ENCODE measurements at places on chromosomes 11 and 22.

DNA sequence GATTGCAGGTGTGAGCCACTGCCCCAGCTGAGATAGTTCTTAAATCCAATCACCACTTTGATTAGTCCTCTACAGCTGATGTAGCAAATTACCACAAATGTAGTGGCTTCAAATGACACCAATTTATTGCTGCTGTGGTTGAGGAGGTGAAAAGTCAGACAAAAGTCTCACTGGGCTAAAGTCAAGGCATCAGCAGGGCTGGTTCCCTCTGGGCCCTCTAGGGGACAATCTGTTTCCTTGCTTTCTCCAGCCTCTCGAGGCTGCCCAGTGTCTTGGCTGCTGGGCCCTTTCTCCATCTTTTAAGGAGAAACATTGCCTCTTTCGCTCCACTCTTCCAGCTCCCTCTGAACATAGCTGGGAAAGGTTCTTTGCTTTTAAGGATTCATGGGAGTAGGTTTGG, 50.5 kb upstream of the SHANK2 start:
- DNase-seq, result no peak

GRCh38 chr11:86461892-86462291, 87.2 kb downstream of the CCDC81 start:
- no peak for DNase-seq

- no peak for DNase-seq
These were observed 108.5 kb downstream of the PHF21B start for GRCh38 chr22:44901301-44901700.

GRCh38 chr22:26169315-26170111, at the start of gene SEZ6L:
Gene SEZ6L, plus strand, starts transcription at chr22:26169462. Its CDS starts 208 bp downstream, at chr22:26169670.
- peak; percentile 13 for DNase-seq

- DNase-seq, result no peak
These were observed 18.4 kb downstream of the DEUP1 start for GRCh38 chr11:93348930-93349329.

- no peak for DNase-seq
These were observed 37.7 kb downstream of the OR5P2 start for GRCh38 chr11:7759010-7759409.

DNA sequence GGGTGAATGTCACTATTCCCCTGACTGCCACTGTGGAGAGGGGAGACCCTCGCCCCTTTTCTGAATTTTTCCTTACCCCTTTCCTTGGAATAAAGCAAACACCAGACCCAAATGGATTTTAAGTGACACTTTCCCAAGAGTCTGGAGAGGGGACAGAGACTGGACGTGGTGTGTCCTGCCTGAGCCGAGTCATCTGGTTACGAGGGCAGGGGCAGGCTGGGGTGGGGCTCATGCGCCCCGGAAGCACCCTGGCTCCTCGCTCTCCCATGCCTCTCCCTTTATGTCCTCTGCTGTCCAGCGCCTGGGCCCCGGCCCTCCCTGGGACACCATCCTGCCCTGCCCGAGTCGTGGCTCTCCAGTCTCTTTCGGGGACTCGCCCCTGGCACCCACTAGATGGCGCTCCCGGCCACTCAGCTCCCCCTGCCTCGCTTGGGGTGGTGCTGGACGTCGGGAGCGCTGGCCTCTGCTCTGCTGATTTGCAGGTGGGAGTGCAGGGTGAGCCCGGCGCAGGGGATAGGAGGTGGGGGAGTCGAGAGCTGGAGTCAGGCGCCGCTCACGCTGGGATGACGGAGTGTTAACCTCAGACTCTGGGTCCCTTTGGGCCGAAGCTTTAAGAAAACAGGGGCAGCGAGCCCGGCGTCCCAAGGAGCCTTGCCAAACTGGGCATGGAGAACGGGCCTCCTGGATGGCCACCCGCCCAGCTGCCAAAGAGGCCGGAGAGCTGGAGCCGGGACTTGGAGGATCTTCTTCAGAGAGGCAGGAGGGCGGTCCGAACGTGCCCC, 89.8 kb downstream of the RPS6KA4 start:
- peak; percentile 62 for DNase-seq

DNA sequence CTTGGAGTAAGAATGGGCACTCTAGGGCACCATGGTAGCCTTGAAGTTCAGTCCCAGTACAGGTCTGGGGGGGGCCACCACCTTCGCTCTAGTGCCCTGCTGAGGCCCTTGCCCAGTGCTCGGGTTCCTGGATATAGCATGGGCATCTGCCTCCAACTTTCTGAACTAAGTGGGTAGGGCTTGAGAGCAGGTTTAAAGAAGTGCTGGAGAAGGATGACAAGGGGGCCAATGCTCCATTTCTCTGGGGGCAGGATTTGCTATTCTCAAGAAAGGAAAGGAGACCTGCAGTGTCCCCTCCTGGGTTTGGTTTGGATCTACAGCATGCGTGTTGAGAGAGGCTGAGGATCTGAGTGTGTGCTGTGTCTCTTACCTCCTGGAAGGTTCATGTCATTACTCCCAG, 82.2 kb upstream of the SUSD2 start:
- DNase-seq, result no peak

GRCh38 chr11:73234471-73235181, 16.5 kb downstream of the P2RY2 start:
- no peak for DNase-seq

DNA sequence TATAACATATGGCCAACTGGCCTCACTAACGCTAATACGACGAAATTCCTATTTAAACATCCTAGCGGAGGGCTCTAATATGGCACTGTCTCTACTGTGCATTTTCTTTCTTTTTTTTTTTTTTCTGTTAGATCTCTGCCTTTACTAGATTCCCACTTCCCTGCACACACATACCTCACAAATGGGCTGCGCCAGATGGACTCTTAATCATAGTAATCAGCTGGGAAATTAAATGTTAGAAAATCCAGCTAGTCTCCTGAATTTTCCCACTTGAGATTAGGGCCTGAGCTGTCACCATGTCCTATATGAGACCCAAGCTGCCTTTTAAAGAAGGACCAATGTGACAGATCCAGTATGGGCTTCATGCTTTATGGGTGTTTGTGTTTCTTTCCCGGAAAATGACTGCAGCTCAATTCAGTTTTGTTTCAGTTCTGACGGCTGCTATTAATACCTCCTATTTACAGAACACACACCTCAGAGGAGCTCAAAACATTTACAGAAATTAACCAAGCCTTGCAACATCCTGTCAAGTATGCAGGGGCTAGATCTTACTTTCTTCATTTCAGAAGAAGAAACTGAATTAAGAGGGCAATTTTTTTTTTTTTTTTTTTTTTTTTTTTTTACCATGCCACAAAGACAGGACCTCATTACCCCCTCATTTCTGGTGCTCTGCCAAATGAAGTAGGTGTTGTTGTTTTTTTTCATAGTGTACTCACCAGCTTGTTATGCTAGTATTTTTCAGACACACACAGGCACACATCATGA, 49.8 kb upstream of the BLID start:
- DNase-seq, result no peak

GRCh38 chr11:36945384-36945783, 347.3 kb upstream of the RAG2 start:
- no peak for DNase-seq

DNA sequence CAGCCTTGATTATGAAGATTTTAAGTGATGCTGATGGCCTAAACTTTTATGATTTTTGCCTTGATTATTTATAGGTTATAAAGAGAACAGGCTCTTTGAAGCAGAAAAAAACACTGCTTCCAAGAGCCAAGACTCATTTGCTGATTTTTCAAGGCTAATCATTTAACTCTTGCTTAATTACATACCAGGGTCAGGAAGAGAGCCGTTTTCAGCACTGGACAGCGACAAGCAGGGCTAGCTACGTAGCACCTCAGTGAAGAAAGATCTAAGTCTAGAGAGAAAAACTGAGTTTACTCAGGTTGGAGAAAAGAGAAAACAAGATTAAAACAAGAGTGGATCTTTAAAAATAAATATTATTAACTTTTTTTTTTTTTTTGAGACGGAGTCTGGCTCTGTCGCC, 615.4 kb upstream of the B3GAT1 start:
- DNase-seq, result no peak

DNA sequence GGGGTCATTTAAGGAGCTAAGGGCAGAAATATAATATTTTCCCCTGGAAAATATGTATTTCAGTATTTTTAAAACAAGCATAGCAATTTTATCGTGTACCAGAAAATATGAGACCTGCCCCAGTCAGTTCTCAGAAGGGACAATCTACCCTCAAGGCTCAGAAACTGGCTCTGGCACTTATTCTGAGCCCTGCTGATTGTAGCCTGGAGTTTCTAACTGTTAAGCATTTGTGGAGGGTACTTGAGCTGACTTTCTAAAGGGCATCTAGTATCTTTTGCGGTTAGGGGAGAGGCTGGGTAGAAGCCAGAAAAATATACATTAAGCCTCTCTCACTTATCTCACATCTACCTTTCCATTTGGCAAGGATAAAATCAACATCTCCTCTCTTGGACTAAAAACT, 71.3 kb upstream of the FSHB start:
- DNase-seq, result no peak

DNA sequence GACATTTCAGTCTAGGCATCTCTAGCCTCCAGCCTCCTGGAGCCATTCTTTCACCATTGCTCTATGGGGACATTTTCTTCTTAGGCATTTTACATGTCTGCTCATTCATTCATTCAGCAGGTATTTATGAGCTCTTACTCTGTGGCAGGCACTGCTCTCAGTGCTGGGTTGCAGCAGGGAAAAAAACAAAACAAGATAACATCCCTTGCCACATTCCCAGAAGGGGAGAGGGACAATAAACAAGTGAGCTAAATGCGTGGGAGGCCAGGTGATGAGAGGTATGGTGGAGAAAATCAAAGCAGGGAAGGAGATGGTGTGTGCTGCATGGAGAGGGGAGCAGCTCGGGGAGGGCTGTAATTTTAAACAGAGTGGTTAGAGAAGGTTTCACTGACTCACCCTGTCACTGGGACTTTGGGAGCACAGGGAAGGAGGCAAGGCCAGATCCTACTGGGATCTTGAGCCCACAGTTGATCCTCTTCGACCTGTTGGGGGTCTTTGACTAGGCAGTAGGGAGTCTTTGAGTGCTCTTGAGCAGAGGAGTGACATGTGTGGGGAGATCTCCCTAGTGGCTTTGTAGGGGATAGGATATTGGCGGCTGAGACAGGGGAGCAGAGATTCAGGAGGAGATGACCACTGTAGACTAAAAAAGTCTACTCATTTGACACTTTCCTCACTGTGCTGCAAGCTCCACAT, 17.0 kb downstream of the MICAL2 start:
- DNase-seq, result no peak

DNA sequence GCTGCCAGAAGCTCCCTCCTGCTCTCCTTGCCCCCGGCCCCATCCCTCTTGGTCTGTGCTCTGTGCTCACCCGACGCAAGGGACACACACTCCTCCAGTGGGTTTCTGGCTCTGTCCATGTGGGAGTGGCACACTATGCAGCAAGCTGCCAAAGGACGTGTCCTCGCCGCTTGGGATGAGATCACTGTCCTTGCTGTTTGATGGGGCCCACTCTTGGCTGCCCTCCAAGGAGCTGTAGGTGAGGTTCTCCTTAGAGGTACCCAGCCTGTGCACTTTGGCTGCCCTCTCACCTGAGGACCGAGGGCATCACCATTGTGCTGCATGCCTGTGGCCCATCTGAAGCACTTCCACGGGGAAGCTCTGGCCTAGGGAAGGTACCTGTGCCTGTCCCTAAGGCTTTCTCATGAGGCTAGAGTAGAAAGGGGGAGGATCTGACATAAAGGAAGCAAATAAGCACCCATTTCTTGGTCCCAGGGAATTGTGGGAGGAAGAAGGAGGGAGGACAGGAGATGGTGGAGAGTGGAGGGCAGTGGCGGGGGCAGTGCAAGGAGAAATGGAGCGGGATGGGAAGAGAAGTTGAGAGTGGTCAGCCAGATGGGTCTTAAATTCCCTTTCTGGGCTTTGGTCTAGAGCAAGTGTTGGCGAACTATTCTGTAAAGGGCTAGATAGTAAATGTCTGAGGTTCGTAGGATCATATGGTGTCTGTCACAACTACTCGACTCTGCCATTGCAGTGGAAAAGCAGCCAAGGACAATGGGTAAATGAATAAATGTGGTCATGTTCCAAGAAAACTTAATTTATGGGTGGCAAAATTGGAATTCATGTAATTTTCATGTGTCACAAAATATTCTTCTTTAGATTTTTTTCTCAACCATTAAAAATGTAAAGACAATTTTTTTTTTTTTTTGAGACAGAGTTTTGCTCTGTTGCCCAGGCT, 47.0 kb upstream of the AMPD3 start:
- DNase-seq, result no peak

DNA sequence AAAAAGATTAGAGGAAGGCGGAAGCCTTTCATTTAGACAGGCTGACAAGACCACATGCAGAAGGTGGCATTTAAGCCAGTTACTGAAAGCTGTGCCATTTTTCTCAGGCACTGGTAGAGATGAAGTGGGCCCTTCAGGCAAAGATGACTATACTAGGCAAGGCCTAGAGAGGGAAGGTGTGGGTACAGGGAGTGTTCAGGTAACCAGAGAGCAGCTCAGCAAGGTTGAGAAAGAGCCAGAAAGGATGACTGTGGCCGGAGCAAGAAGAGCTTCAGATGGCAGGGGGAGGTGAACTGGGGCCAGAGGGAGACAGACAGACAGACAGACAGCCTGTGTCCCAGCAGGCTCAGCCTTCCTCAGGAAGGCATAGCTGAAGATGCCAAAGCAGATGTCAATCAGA, 88.1 kb upstream of the NARS2 start:
- no peak for DNase-seq

DNA sequence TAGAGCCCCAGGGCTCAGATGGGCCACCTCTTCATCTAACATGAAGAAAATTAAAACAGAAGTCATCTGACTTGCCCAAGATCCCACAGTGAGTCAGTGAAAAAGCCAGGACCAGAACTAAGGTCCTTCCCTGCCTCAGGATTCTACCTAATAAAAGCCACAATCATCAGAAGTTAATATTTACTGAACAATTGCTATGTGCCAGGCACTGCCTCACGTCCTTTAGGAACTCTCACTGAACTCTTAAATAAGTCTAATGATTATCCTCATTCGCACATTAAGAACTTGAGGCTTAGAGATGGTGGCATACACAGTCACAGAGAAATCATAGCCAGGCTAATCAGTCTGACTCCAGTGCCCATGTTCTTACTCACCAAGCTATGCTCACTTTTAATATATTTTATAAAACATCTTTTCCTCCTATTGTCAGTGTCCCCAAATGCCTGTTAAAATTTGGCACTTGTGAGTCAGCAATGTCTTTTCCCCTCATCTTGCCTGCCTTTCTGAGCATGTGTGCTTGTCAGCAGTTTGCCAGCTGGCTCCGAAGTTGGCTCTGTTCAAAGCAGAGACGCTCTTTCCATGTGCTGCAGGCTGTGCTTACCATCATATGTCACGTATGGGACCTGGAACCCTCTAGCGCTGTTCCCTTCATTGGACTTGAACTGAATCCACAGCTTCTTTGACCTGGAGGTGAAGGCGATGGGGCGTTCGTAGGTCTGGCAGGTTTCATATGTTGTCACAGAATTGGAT, 21.5 kb upstream of the NRIP3 start:
- no peak for DNase-seq

GRCh38 chr11:96143041-96143521, 199.9 kb downstream of the MAML2 start:
- DNase-seq, result no peak

Measured in SHP77 (cell line).